ENCODE measurements at places on chromosomes 2 and 18.

DNA sequence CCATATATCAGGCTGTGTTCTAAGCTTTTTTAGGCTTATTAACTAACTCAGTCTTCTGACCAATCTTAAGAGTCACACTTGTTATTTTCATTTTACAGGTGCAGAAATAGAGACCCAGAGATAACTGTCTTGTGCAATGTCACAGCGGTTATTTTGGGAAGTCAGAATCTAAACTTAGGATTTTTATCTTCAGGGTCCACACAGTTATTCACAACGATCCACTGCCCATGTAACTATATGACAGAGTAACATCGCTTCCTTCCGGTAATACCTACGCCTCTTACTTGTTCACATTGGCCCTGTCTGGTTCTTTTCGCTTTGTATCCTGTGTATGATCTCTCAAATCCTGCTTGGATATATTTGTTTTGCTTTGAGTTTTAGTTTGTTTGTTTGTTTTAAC, 631.7 kb downstream of the LRP1B start:
- no peak for DNase-seq

GRCh38 chr2:206442474-206442832, 879 bp upstream of the ADAM23 start:
- DNase-seq = no peak

GRCh38 chr2:230050136-230050535, 18.6 kb downstream of the SLC16A14 start:
- no peak for DNase-seq

GRCh38 chr2:96512341-96512740, 7.2 kb upstream of the NEURL3 start:
- no peak for DNase-seq

GRCh38 chr2:207115715-207116364, 49.9 kb downstream of the KLF7 start:
- DNase-seq = no peak

DNA sequence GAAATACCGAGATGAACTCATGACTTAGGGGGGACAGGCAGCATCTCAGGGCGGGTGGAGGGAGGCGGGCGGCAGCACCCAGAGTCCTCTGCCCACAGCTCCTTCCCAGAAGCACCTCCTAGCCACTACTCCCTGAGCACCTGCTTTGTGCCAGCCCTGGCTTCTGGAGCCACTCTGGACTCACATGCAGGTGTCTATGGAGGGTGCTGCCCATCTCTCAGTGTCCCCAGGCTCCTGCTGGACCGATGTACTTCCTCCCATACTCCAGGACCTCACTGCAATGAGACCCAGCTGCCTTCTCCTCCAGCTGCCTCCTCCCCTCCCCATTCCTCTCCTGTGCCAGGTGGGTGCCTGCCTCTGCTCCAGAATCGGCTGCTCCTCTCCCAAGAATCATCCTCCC, 22.1 kb upstream of the OTOS start:
- no peak for DNase-seq

- no peak for DNase-seq
Measured at GRCh38 chr2:128180031-128180430, 89.0 kb downstream of the UGGT1 start.

- no peak for DNase-seq
Measured at GRCh38 chr18:79510046-79510685, 114.4 kb downstream of the NFATC1 start.

GRCh38 chr18:79690586-79691482, 11.2 kb downstream of the CTDP1 start:
- DNase-seq = no peak

DNA sequence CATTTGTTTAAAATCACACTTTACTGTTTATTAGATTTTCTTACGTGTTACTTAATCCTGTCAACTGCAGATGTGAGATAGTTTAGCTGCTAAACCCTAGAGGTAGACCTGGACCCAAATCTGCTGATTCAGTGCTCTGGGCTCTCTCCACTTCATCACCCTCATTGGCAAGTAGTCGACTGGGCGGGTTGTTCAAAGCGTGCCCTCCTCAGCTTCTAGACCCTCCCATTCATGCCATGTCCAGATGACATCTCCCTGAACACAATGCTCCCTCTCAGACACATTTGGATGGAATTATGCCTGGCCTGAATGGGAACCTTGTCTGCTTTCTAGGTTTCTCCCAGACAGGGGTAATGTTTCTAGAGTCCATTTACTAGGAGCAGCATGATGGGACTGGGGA, 43.7 kb downstream of the RPIA start:
- DNase-seq = no peak

GRCh38 chr18:66676699-66677098, 72.8 kb upstream of the CDH19 start:
- no peak for DNase-seq

DNA sequence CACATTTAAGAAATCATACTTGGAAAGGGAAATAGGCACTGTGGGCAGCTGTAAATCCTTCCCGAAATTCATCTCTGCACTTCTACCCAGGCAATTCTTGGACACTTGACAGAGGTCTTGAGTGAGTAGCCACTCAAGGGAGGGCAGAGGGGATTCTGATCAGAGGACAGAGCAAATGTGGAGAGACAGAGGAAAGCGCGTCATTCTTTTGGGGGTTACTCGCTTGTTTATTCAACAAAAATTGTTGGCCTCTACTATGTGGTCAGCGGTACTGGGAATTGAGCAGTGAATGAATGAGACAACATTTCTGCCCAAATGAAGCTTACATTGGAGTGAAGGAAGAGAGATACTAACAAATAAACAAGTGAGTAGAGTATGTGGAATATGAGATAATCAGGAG, 41.4 kb upstream of the YES1 start:
- DNase-seq = no peak

- DNase-seq = no peak
Measured at GRCh38 chr2:240170354-240170735, 29.9 kb upstream of the OTOS start.

DNA sequence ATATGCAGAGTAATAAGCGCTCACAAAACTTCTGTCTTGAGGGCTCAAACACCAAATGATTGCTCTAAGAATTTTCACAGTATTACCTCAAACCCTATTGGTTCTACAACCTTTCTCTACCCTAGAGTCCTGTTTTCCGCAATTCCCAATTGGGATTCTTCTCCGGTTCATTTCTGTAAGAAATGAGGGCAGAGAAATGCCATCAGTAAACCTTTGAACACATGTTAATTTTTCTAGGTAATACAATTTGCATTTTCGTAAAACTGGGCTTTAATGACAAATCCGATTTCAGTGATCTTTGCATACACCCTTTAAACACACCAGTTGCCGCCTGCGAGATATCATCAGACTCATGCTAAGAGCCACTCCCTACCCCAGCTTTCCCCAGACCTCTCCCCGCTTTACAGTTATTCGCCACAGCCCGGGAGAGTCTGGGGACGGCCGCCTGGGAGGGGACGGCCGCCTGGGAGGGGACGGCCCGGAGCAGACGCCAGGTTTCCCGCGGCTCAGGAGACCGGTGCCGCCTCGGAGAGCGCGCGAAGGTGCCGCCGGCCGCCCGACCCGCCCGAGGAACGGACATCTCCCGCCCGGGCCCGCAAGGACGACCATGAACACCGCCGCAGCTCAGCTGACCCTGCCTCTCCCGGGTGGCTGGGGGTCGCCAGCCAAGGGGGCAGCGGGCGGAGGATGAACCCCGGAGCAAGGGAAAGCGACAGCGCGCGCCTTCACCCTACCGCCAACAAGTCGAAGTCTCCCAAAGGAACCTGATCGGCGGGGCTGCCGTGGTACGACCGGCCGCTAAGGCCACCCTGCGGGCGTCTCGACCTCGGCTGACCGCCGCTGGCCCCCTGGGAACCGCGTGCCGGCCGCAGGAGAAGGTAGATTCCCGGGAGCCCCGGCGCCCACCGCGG, 463 bp downstream of the SMC6 start:
- peak; percentile 53 for DNase-seq
